ENCODE measurements at places on chromosomes 4 and X.

GRCh38 chr4:154740462-154740861 is 3.3 kb upstream of the LRAT start:
- no peak for DNase-seq

DNA sequence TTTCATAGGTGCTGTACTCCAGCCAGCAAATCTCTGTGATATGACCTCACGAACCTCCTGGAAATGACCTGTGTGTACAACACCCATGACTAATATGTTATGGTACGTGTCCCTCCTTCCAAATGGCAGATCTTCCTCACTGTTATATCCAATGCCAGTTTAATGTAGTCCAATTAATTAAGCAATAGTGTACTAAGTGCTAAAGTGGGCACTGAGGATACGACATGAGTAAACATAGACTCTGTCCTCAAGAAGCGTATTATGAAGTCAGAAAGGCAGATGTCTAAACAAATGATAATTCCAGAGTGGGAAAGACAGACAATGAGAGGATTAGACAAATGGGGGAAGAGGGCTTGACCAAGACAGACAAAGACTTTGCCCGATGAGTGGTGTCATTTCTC is 33.9 kb downstream of the GPRIN3 start:
- no peak for DNase-seq

- no peak for DNase-seq
Observed at GRCh38 chrX:130285069-130285620, 16.4 kb upstream of the ZNF280C start.

DNA sequence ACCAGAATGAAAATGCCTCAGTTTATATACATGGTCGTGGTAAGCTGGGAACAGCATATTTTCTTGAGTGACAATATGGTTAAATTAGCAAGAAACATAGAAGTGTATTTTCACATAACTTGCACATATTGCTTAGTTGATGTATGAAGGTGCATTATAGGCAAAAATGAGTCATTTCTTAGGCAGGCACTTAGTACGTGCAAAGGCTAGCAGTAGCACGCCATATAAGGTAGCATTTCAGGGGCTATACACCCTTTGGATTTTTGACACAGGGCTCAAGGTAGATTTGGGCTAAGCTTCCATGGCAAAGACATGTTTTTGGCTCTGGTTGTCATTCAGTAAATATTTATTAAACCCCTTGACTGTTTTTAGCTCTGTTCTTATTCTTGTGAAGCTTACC is 33.1 kb downstream of the PCDH7 start:
- no peak for DNase-seq

DNA sequence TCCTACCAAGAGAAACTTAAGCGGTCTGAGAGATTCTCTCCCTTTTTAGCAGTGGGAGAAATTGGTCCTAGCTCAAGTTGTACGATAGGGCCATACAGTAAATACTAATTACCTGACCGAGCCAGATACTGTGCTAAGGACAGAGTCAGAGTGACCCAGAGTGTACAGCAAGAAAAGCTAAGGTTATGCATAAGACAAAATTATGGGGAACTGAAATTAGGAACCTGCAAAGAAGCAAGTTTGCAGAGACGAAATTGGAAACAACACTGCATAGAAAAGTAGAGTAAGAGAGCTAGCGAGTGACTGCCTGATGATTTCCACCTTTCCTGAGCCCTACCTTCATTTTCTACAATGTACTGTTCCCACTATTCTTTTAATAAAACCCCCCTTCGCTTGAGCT is 278.1 kb downstream of the NKX6-1 start:
- DNase-seq, result no peak

DNA sequence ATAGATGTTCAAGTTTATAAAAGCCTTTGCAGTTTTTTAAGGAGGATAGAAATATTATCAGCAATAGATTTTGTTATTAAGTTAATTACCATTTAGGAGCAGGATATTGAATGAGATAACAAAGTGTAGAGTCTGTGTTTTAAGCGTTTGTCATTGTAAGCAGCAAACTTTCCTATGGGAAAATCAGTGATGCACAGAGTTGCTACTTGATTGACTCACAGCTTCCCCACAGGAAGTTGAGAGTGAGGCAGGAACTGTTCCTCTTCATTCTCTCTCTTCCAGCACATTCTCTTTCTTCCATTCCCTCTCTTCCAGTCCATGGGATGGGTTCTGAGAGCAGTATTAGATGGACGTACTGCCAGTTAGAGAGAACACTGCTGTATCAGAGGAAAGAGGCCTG is 867.7 kb upstream of the AGA start:
- DNase-seq, result no peak

DNA sequence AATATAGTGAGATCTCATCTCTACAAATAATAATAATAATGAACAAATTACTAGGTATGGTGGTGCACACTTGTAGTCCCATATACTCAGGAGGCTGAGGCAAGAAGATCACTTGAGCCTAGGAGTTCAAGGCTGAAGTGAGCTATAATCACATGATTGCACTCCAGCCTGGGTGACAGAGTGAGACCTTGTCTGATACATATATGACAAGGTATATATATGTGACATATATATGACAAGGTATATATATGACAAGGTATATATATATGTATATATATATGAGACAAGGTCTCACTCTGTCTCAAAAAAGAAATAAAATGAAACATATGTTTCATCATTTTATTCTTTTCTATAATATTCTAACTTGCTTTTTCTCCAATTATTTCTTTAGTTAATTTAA is 278.1 kb upstream of the TET2 start:
- DNase-seq, result no peak

DNA sequence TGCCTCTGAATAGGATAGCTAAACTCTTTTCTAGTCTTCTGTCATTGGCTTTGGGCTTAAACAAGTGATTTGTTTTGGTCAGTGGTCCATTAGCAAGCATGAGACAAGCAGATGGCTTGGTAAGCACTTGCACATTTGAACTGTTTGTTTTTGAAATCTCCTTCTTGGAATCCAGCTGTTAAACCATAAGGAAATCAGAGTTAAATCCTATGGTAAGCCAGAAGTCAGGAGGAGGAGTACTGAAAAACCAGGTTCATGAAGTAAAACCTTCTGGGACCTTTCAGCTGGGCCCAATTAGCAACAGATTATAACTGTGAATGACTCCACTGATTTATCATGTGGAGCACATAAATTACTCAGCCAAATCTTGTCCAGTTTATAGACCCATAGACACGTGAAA is 1042.5 kb upstream of the PABPC4L start:
- no peak for DNase-seq

DNA sequence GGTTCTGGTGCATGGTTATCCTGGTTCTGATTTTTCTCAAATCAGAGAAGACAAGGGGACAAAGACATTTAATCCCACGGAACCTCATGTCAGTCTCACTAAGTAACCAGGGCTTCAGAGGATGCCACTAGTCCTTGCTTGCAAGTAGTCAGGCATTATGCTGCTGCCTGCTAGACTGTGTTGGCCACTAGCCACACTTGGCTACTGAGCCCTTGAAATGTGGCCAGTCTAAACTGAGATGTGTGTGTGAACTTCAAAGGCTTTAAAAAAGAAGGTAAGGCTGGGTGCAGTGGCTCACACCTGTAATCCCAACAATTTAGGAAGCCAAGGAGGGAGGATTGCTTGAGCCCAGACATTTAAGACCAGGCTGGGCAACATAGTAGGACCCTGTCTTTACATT is 48.6 kb upstream of the IGFBP7 start:
- DNase-seq, result peak; percentile 3

DNA sequence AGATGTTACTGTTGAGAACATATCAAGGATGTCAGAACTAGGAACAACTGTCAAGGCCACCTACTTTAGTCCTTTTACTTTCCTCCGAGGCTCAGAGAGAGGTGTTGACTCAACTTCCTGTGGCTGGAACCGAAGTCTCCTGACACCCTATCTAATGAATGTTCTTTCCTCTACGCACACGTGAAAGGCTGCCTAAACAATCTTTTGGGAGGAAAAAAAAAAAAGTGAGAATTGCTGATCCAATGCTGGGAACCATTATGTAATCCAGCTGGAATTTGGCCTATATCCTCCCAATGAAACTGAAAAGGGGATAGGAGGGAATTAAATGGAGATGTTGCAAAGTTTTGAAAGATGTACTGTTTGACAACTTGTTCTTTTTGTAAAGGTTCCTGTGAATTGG is 8.3 kb upstream of the MAP7D3 start:
- DNase-seq, result no peak

DNA sequence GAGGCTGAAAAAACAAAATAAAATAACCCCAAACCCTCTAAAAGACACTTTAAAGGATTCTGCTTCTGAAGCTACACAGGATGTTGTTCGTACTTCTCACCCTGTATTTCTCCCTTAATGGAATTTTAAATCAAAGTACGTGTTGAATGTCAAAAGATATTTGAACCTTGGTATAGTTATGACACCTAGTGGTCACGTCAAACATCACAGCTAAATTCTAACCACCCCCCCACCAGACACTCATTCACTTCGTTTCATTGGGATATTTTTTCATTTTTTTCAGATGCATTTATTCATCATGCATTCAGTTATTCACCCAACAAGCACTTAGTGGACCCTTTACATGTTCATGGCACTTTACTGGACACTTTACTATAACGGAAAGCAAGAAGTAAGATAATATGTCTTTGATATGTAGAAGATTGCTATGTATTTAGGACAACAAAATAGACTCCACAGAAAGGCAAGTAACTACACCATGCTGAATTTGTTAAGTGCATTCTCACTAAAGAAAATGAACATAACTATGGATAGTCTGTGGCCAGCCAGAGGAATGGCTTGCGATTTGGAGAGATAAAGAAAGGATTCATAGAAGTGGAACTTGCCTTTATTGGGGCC is 62.5 kb upstream of the GPR174 start:
- DNase-seq, result no peak

- no peak for DNase-seq
Observed at GRCh38 chr4:89645482-89645881, 191.5 kb downstream of the SNCA start.

GRCh38 chr4:5552451-5552850 is 155.9 kb downstream of the EVC2 start:
- DNase-seq, result no peak

- DNase-seq, result no peak
Observed at GRCh38 chr4:94758141-94758699, 465 bp downstream of the BMPR1B start.

DNA sequence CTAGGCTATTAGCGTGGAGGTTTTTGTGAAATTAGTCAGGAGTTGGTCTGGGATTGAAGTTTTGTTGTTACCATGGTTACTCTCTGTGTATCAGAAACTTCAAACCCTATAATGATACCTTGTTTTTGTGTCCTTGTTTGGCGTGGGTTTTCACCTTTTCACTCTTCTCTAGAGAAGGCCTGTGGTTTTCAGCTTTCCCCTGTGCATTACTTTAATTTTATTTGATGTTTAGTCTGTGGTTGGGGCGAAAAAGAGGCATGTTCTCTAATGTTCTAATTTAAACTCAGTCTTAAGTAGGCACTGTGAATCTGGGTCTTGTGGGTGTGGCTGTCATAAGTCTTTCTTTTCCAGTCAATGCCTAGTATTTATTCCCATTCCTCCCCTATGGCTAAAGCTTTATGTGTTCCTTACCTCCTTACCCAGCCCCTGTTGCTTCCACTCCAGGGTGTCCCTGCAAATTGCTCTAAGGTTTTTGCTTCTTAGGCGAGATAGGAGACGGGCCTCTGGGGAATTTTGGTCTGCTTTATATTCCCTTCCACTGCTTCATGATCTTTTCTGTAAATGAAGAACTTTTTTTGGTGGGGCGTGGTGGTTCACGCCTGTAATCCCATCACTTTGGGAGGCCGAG is 326.3 kb upstream of the ZCCHC13 start:
- DNase-seq, result no peak

DNA sequence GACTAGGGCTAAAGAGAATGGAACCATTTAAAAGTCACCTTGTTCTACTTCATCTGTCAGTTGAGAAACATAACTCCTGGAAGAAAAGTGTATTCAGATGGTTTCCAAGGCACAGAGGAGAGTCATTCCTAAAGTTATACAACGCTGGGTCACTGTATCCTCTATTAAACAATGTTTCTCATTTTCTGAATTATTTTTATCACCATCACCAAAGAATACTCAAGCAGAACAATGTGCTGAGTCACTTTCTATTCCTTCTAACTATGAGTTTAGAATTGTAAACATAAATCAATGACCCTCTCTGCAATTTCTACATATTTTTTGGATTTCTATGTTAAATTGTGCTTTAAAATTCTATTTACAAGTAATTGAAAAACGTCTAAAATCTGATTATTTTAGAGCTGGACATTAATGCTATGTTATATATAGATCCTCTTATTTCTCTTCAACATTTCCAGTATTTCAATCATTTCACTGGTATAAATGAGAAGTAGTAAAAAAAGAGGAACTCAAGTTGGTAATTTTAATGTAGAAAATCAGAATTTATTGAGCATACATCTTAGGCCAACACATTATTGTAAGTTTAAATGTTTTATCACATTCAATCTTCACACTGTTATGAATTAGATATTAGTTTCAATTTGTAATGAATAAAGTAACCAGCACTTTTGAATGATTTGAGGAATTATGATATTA is 7.5 kb downstream of the DTHD1 start:
- no peak for DNase-seq

DNA sequence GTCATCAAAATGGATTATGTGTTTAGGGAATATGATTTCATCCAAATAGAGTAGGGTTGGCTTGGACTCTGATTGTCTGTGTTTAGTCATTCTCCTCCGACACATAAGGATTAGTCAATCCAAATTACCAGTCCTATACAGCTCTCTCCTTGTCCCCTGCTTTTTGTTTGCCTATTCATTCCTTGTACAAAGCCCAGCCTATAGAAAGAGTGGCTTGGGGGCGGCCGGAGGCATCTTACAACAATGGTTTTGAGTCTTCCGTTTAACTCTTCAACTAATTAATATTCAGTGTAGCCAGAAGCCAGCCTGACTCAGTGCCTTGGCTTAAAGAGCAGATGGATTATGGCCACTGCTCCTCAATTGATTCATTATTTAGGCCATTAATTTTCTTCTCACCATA is 796.6 kb upstream of the POU3F4 start:
- DNase-seq, result no peak

GRCh38 chr4:123526511-123526910 is 129.9 kb downstream of the SPRY1 start:
- no peak for DNase-seq

- DNase-seq, result no peak
Observed at GRCh38 chr4:102390438-102390837, 45.2 kb upstream of the SLC39A8 start.

GRCh38 chrX:63673896-63674295 is 111.1 kb downstream of the ARHGEF9 start:
- DNase-seq, result no peak

DNA sequence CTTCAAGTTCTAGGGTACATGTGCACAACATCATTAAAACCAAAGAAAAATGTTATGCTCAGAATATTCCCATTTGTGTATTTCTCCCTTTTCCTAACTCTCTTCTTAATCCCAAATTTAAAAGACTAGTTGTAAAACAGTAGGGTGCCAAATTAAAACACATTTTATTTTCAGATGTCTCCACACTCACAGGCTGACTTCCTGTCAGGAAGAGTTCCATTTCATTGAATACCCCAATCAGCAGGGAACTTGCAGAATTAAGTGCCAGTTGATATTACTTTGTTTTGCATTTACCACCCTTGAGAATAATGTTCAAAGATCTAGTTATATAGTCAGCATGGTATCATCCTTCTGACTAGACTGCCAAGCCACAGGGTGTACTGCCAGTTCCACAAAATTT is 207.9 kb downstream of the MAB21L2 start:
- no peak for DNase-seq

GRCh38 chr4:147110473-147111367 is 165.1 kb upstream of the TTC29 start:
- no peak for DNase-seq

All from amygdala (tissue), 56 donors.